A673 (cell line): ENCODE measurements at places on chromosomes 1 and 21.

DNA sequence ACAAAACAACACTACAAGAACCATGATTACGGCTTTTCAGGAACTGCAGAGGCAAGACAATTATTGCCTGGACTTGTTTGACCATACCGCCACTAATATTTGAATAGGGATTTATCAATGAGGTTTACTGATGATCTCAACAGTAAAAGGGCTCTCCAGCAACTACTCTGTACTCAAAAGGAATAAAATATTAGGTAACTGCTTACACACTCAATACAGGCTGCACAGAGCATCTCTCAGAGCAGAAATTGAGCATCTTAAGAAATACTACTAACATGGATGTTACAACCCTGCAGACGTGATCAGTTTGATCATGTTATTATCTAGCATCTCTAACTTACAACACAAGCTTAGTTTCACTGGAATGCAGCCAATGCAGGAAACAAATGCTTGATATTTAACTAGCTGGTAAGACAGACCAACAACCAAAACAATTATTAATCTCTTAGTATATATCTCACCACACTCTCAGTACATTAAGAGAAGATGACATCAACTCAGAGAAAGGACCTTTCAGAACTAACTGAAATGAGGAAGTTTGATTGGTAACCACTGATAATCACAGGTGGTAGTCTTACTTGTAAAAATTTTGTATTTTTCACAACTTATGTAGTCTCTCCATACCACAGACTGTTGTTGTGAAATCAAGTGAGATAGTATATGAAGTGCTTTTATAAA is 52.2 kb downstream of the PUM1 start:
- no peak for DNase-seq

DNA sequence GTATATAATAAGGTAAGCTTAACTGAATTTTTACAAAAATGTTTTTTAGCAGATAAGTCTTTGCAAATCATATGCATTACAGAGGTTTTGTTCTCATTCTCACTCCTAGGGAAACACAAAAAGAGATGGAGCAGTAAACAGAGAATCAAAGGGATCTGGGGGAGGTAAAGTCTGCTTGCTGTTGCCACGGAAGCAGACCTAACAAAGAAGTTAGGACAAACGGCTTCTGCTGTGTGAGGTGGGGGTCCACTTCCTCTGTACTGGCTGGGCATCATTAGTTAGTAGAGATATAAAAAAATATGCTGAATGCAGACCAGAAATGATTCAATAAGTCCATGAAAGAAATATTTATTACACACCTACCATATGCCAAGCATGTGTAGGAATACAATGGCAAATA is 34.2 kb downstream of the GJA5 start:
- no peak for DNase-seq

GRCh38 chr1:88140325-88140724 is 543.7 kb upstream of the PKN2 start:
- no peak for DNase-seq

- no peak for DNase-seq
Measured at GRCh38 chr1:176626572-176627061, 163.6 kb downstream of the PAPPA2 start.
